Astrocyte (in vitro differentiated cells and primary cell): ENCODE measurements at places on chromosomes 13 and 19.
A peak's percentile ranks its signal among the peaks of the same experiment; 100 is the strongest.

- DNase-seq, result no peak
Measured at GRCh38 chr19:5948752-5949564, 29.0 kb downstream of the RANBP3 start.

DNA sequence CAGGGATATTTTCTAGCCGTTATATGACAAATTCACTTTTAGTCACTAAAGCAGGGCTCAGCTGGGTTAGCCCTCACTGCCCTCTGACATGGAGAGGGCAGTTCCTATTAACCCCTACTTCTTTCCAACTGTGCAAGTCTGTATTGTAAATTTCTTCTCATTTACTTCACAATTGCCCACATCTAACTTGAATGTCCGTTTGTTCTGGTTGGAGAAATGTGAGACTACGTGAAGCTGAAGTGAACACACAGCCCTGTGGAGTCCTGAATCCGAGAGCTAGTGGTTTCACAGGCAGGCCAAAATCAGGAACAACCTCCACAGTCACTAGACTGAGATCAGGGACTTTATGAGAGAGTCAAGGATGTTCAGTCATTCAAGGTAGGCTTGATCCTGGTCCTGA is 4.4 kb upstream of the MYO16 start:
- DNase-seq, result no peak

DNA sequence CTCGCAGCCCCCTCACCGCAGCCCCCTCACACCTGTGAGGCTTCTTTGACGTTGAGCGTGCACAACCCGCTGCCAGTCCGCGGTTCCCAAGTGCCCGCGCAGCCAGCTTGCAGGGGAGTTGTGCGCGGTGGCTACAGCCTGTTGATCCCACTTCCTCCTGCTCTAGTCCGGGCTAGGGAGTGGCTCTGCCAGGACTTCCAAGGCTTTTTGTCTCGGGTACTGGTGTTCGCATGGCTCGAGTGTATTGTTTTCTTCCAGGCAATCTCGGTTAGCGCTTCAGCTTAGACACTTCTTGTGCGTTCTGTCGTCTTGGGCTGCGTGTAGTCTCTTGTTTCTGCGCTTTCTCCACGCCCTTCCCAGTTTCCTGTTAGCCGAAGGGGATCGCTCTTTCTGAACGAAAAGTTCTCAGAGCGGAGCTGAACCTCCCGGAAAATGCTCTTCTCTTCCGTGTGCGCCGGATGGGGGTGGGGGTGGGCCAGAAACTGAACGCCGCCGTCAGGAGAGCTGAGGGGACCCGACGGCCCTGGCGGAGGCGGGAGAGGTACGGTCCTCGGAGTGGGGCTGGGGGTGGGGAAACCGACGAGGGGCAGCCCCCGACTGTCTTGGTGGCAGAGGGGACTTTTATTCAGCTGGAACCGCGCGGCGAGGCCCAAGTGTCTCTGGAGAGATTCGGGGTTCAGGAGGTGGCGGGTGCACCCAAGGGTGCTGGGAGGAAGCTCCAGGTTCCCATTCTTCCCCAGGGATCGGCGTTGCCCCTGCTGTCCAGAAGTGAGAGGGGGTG is 697 bp upstream of the DGKH start:
- DNase-seq, result peak; percentile 65

DNA sequence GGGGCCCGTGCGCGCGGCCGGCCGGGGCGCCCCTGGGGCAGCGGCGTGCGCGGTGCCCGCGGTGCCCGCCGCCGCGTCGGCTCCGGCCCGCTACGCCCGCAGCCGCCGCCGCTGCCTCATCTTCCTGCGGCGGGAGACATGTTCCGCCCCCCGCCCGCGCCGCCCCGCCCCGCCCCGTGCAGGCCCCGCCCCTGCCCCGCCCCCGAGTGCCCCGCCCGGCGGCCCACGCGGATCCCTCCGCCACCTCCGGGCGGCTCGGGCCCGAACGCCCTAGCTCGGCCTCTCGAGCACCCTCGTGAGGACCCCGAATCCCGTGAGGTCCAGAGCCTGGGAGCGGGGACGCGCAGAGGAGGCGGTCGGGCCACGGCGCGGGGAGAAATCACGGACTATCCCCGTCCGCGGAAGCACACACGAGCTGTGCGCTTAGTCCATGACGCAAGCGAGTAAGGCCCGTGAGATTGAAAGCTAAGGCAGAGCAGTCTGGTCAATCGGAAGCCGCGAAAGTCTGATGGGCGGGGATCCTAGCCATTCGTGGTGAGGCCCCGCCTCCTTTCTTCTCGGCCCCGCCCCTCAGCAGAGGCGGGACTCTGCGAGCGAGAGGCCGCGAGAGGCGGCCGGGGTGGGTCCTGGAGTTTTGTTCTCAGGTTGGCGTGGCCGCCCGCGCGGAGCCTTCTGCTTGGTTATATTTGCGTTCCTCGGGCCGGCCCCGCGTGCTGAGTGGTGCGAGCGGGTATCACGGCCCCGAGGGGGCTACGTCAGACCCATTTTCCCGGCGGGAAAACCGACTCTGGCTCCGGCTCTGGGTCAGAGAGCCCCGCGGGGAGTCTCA is at the start of gene TCF3:
TCF3 (minus strand) TSS at position 145 of the 829 bp plus-strand sequence. CDS start 2,367 bp downstream, outside the sequence.
- peak; percentile 98 for DNase-seq

DNA sequence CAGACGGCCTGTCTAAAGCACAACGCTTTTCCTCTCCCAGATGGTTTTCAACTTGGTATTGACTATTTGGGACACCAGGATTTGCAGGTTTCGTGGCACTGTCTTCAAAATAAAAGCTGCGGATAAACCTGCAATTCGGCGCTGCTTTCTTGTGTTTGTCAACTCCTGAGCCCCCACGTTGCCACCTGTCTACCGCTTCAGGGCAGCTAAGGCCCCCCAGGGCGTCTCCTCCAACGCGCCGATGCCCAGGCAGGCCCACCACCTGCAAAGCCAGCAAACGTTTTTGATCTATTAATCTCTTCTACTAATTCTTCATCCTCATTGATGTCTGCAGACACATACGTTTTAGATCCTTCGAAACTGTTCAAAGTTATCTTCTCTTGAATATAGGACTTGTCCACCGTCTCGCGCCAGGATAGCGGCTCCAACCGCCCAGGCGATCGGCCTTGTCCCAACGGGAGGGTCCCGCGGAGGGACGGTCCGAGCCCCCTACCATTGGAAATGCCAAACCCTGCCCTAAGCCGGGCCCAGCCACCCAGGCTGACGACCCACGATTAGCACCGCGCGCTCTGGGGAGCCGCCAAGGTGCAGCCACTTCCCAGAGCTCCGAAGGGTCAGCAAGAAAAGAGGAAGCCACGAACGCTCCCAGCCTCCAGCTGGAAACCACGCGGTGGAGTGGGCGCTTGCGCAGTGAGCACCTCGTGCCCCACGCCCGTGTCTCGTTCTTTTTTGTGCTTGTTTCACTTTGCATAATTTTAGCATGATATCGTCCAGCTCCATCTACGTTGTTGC is 23.4 kb upstream of the VN1R4 start:
- DNase-seq, result no peak

GRCh38 chr19:53365134-53365898 is at the start of gene ZNF525:
Gene ZNF525 (plus strand): TSS chr19:53365705. CDS start chr19:53372282, 6,577 bp downstream.
- peak; percentile 46 for DNase-seq

DNA sequence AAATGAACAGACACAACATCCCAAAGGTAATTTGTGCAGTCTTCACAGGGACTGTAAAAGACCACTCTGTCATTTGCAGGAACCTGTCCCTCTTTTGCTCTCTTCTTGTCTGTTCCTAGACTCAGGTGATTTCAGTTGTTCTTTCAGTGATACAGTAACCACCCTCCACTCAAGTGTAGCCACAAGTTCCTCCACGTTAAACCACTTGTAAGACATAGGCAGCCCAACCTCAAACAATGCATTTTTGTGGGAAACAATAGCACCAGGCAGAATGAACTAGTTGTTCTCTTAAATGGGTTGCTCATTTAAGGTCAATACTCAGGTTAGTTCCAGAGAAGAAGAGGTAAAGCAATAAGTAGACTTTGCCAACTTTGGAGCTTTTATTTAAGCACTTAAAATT is 359.4 kb downstream of the MZT1 start:
- DNase-seq, result no peak

- no peak for DNase-seq
Measured at GRCh38 chr13:88948501-88948900, 1277.3 kb downstream of the SLITRK5 start.

- no peak for DNase-seq
Measured at GRCh38 chr13:33278913-33279312, 6.6 kb downstream of the STARD13 start.

GRCh38 chr13:99548448-99548847 is 47.2 kb downstream of the TM9SF2 start:
- no peak for DNase-seq

GRCh38 chr13:96011291-96011872 is 41.8 kb downstream of the UGGT2 start:
- DNase-seq, result peak; percentile 20

DNA sequence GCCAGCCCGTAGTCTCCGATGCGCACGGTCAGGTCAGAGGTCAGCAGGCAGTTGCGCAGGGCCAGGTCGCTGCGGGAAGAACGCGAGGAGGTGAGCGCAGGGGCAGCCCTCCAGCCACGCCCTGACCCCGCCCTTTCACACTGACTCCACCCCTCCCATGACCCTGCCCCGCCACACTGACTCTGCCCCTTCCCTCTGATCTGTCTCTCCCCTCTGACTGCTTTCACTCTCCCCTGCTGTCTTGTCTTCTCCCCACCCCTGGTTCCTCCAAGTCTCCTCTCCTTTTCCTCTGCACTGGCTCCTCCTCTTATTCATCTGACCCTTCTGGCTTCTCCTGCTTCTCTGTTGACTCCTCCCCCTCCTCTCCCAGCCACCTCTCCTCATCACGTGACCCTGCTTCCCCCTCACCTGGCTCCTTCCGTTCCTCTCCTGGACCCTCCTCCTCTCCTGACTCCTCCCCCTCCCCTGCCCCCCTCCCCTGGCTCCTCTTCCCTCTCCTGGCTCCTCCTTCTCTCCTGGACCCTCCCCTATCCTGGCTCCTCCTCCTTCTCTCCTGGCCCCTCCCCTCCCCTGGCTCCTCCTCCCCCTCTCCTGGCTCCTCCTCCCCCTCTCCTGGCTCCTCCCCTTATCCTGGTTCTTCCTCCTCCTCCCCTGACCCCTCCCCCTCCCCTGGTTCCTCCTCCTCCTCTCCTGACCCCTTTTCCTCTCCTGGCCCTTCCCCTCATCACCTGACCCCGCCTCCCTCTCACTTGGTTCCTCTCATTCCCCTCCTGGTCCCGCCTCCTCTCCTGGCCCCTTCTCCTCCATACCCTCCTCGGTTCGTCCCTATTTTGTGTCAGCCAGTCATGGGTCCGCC is 9.9 kb downstream of the LMTK3 start:
- DNase-seq, result no peak

DNA sequence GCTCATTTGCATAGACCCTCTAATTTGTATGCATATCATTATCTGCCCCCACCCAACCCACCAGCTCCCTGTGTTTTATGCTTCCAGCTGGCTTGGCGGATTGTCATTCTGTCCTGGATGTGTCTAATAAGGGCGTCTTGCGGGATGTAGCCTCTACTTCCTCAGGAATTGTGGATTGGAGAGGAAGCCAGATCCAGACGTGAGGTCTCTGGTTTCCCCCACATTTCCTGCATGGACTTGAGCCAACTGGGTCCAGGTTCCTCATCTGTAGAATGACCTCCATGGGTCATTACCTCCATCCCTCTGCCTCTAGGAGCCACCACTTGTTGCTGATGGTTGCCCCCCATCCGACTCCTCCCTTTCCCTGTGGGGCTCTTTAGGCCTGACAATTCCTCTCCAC is 7.3 kb downstream of the TNFSF14 start:
- DNase-seq, result no peak

DNA sequence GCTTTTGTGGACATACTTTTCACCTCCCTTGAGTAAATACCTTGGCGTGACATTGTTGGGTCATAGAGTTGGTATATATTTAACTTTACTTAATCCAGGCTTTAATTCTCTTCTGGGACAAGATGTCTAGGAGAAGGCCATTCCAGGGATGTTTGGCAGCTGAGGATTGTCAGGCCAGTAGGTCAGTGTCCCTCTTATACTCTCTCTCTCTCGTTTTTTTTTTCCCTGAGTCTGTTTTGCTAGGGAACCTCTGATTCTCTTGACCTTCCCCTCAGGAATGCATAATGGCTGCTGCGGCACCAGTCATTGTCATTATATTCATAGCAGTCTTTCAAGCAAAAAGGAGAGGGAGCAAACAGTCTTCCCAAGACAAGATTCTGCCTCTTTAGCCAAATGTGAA is 48.8 kb downstream of the BICRA start:
- DNase-seq, result no peak

DNA sequence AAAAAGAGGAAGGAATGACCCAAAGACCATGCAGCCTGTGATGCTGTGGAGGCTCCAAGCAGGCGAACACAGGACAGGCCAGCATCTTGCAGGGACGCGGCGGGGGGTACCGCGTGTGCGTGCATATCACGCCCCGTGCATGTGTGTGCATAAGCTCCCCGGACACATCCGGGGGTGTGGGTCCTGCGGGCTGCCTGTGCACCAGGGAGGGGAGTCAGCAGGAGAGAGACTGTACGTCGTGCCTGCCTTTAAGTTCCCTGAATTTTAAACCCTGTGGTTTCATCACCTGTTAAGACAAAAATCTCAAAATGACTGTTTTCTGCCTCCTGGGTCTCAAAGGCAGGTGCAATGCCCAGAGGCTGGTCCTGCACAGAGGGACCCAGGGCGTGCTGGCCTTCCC is 16.6 kb downstream of the ADAT3 start:
- DNase-seq, result no peak

DNA sequence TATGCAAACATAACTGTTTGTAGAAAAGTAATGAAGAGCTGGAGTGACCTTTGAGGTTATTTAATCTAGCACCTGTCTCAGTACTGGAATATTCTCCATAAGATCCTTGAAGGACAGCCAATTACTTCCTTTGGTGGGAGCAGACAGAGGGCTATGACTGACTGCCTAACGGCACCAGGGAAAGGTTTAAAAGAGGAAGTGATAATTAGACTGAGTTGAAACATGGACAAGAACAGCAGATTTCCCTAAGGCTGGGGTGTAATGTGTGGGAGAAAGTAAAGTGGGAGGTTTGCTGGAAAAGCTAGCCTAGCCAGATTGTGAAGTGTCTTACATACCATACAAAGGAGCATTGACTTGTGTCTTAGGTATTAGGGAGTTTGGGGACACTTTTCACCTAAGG is 191.3 kb upstream of the PCDH9 start:
- DNase-seq, result no peak

DNA sequence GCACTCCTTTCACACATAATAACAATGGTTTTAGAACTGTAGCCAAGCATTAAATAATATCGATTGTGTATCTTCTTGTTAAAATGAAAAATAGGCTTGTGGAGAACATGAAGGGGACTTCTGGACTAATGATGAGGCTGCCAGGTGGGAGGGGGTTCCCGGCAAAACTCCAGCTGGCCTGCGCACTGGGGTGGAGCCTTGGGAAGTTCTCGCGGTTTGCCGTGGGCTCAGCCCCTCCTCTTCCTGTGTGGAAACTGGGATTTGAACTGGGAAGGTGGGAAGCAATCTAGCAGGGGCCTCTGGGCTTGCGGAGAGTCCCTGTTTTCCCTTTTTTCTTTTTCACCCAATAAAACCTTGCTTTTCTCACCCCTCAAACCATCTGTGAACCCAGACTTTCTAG is 113.7 kb upstream of the SLITRK1 start:
- DNase-seq, result no peak
